Stimulated activated CD4-positive, alpha-beta T cell treated with anti-CD3 and anti-CD28 coated beads, TNF-alpha, amount 100 ng/mL, for 1 hour (primary cell): ENCODE measurements at places on chromosomes 1 and 21.

- no peak for DNase-seq
These were observed 87.4 kb upstream of the NFIA start for GRCh38 chr1:60994828-60995492.

- DNase-seq, result no peak
These were observed 9.8 kb upstream of the CELSR2 start for GRCh38 chr1:109239409-109240068.

DNA sequence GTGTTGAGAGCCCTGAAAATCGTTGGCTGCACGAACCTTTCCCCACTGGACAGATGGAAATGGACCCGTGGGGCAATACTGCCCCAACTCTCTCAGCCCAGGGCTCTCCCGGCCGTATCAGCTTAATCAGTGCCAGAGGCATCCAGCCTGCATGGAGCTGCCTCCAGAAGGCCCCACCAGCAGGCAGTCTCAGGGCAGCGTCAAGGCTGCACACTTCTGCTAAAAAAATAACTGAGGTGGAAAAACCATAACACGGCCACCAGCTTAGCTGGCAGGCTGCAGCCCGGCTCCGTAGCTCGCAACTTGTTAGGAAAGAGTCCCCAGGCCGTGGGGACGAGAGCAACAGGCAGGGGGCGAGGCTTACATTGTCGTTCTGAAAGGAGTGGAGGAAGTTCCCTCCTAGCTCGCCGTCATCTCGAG lies 27.9 kb downstream of the MRPL37 start:
- no peak for DNase-seq

DNA sequence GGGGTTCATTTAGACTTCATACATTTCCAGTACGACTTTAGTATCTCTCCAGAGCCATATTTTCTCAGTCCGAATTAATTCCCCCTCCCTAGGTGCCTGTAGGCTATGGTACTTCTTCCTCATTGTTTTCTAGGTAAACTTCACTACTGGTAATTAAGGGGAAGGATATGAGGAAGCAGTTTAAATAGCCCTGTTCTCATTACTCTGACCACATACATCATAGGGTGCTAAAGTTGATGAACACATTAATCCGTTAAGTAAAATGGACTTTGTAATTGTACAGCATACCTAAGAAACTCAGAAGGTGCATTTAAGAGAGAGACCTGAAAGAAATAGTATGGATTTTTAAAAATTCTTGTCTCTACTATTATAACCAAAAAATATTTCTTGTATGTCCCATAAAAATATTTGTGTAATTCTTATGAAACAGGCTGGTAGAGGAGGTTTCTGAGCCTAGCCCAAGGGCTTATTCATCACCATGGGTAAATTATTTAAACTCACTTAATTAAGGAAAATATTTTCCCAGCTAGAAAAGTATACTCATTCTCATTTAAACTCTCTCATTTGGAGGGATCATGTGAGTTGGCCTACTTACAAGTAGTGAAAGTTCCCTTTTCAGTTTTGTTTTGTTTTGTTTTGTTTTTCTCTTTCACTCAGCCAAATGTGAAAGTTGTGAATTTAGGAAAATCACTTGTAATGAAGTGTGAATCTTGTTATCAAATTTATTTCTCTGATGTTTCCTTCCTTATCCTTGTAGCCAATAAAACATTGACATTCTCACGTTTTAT lies 2.0 kb downstream of the PRMT6 start:
- DNase-seq, result no peak

DNA sequence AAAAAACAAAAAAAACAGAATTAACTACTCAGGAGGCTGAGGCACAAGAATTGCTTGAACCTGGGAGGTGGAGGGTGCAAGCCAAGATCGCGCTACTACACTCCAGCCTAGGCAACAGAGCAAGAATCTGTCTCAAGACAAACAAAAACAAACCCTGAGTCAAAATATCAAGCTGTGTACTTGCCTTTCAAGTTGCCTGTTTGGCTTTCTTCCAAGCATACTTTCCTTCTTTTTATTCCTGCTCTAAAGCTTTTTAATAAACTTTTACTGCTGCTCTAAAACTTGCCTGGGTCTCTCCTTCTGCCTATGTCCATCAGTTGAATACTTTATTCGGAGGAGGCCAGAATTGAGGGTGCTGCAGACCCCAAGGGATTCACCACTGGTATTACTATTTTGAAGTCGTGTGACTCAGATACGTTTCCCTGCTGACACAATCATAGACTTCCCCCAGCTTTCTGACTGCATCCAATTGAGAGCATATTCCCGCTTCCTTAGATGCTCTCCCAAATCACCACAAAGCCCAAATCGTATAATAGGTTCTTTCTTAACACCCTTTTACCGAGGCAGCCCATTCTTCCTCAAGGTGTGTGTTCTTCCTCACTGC lies 3.5 kb upstream of the ACBD6 start:
- DNase-seq, result no peak

GRCh38 chr1:55039342-55040082 lies at the start of gene PCSK9:
Gene PCSK9, plus strand, starts transcription at chr1:55039548. Its CDS starts 290 bp downstream, at chr1:55039838.
- DNase-seq, result no peak

- DNase-seq, result no peak
These were observed 463 bp downstream of the IL12RB2 start for GRCh38 chr1:67308136-67308535.

GRCh38 chr1:165114022-165114888 lies 242.3 kb downstream of the LMX1A start:
- DNase-seq, result no peak

DNA sequence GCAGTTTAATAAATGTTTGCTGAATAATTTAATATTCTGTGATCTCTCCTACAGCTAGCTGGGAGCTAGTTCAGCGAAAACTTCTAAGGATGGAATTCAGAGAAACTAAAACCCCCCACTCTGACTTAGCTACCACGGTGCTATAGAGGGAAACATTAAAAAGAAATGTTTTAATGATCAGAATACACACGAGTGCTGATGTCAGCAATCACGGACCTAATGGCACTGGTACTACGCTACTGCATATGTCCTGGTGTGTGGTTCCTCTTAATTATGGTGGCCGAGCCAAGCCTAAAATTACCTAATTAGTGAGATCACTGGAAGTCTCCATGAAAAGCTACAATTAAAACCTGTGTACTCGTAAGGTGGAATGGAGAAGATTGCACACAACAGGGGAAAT lies 23.9 kb upstream of the LSM10 start:
- DNase-seq, result no peak

GRCh38 chr1:162676087-162676486 lies 43.8 kb downstream of the DDR2 start:
- no peak for DNase-seq

GRCh38 chr1:245926888-245927287 lies 580.2 kb downstream of the SMYD3 start:
- DNase-seq, result no peak
